Fibroblast of upper back skin (primary cell): ENCODE measurements at places on chromosomes 7 and 10.

DNA sequence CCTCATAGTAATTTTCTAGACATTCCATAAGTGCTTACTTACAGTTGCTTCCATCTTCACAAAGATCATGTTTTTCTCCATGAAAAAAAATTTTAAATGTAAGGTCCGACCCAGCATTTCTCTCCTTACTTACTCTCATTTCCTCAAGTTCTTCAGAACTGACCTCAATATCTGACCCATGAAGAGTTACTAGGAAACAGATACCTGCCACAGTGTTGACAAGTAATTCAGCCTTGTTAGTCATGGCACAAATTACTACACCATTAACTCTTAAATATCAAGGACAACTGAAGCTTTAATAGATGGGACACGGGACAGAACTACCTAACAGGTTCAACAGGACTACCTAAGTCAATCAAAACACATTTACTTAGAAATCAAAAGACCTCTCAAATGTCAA is 316.2 kb downstream of the POM121L12 start:
- DNase-seq: no peak

- DNase-seq: no peak
Measured at GRCh38 chr7:129495987-129496386, 6.3 kb upstream of the SMKR1 start.

- no peak for DNase-seq
Measured at GRCh38 chr10:78448470-78448869, 414.8 kb downstream of the RPS24 start.

DNA sequence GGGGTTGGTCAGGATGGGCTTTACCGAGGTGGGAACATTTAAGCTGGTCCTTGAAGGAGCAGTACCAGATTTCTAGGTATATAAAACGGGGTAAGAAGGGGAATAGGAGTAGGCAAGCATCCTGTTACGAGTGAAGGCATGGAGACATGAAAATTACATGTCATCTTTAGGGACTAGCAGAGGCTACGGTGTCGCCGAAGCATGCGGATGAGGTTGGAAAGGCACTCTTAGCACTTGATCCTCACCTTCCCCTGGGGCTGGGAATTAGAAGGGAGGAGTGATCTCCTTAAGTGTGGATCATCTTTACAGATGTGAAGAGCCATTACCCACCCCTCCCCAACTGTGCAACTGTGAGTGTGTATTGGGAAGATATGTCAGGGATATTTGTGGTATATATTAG is 13.8 kb upstream of the ZRANB1 start:
- DNase-seq: no peak

GRCh38 chr10:131848296-131848695 is 52.5 kb upstream of the PPP2R2D start:
- DNase-seq: no peak

GRCh38 chr10:1674501-1674900 is 62.8 kb downstream of the ADARB2 start:
- no peak for DNase-seq

DNA sequence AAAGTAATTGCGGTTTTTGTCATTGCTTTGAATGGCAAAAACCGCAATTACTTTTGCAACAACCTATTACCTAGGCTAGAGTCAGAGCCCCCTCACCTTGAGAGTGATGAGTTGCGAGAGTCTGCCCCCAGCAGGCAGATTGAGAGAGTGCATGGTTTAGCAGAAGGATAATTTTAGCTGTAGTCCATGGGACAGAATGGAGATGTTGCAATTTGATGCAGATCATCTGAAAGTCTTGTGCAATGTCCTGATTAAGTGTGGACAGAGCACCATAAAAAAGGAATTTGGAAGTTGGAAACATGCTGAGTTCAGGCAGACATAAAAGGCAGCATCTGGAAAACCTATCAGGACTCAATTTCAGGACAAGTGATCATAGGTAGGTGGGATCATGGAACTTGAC is 48.7 kb downstream of the GPR141 start:
- no peak for DNase-seq
